ENCODE measurements at places on chromosomes 1 and 21.

DNA sequence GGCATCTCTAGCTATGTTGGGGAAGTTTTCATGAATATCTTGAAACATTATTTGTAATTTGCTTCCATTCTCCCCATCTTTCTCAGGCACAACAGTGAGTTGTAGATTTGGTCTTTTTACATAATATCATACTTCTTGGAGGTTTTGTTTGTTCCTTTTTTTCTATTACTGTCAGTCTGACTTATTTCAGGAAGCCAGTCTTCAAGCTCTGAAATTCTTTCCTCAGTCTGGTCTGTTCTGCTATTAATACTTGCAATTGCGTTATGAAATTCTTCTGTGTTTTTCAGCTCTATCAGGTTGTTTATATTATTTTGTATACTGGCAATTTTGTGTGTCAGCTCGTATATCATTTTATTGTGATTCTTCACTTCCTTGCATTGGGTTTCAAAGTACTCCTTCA, 424.6 kb upstream of the PTBP2 start:
- DNase-seq, result no peak

- no peak for DNase-seq
These were observed 107.9 kb upstream of the DYNLT5 start for GRCh38 chr1:66644331-66644730.

DNA sequence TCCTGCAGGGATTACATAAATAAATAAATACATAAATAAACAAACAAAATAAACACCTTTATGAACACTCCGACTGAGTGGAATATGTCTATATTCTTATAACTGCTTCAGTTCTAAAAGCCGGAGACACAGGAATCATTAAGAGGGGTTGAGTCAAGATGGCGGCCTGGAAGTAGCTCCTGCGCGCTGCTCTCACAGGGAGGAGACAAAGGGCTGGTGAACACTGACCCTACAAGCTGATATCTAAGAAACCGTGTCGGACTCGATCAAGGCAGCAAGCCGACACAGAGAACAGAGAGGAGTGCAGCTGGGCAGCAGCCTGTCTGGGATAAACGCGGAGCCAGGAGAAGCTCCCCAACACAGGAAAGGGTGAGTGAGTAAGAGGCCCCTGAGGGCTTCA, 1098.6 kb upstream of the NCAM2 start:
- no peak for DNase-seq

GRCh38 chr1:155079210-155079486, 511 bp downstream of the EFNA3 start:
- no peak for DNase-seq

DNA sequence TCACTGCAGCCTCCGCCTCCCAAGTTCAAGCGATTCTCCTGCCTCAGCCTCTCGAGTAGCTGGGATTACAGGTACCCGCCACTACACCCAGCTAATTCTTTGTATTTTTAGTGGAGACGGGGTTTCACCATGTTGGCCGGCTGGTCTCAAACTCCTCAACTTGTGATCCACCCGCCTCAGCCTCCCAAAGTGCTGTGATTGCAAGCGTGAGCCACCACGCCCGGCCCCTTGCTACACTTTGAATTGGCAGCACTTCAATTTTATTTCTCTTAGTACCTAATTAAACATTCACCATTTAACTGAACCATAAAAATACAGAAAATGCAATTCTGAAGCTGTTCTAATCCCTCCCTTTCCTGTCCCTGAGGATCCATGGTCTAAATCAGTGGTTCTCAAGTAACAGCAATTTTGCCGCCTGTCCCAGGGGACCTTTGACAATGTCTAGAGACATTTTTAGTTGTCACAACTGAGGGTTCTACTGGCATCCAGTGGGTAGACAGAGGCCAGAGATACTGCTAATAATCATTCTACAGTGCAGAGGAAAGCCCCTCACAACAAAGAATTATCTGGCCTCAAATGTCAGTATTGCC, 4.3 kb upstream of the BCL2L15 start:
- DNase-seq, result no peak

- DNase-seq, result no peak
These were observed 8.4 kb downstream of the TAF5L start for GRCh38 chr1:229617351-229618100.
